NCI-H1092 (cell line): ENCODE measurements at places on chromosomes 5 and 9.

- DNase-seq = peak; percentile 35
Measured at GRCh38 chr5:177447611-177448243, 1.1 kb downstream of the PRR7 start.

DNA sequence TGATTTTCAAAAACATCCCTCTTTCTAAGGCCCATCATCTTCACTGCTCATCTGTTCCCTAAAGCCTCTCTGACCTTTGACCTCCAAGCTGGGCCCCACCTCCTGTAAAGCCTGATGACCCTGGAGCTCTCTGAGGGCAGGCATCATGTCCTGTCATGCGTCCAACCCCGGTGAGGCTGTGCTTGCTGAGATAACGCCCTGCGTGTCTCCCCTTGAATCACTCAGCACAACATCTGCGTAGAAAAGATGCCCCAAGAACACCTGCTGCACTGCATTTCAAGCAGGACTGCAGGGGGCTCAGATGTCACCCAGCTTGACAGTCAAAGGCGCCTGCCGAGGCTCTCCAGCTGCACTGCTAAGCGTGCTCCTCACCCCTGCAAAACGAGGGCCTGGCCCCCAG, 78.0 kb downstream of the OTULIN start:
- no peak for DNase-seq

DNA sequence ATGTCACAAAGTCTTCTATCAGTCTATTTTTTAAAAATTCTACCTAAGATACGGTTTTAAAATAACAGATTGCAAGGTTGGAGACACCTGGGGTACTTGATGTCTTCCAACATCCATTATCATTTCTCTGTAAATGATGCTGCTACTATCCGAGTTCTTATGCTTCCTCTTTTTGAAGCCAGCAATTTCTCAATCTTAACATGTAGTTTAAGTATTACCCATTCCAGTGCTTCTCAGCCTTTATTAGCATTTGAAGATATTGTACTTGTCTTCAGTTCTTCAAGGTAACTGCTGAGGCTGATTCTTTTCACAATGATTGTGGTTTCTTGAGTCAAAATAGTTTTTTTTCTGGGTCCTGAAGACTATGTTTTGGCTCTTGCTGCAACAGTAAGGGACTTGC, 96.4 kb upstream of the SELENOP start:
- DNase-seq = no peak

DNA sequence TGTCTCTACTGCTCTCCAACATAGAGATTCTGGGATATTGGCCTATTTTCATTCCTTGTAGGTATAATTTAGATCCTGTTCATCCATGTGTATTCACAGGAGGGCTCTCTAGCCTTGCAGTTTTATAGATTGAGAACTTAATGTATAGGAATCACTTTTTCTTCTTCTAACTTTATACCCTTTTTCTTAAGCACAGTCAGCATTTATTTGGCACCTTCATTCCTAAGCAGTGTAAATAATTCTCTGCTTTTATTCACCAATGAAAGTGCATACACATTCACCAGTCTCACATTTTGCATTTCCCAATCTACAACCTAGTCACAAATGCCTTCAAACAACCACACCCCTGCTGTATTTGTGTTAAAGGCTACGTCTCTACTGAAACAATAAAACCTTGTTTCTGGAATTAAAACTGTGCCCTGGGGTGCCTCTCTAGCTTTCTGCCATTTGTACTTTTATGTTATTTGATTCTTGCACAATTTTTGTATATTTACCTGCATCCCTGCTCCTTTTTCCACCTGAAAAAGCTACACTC, 49.3 kb downstream of the NREP start:
- DNase-seq = no peak

DNA sequence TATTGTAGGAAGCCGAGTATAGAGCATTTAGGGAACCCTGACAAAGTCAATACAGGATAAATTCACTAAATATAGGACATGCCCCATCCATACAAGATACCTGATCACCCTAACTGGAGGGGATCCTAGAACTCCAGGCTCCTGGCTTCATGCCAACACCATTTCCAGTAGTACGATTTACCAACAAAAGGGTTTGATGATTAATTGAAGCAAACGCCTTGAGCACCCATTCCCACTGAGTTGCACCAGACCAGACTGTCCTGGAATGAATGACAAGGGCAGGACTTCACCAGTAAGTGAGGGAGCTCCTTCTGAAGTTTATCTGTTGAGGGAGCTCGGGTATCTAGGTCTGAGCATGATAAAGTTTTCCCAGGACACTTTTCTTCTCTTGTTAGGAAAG, 327.2 kb upstream of the MSX2 start:
- no peak for DNase-seq

DNA sequence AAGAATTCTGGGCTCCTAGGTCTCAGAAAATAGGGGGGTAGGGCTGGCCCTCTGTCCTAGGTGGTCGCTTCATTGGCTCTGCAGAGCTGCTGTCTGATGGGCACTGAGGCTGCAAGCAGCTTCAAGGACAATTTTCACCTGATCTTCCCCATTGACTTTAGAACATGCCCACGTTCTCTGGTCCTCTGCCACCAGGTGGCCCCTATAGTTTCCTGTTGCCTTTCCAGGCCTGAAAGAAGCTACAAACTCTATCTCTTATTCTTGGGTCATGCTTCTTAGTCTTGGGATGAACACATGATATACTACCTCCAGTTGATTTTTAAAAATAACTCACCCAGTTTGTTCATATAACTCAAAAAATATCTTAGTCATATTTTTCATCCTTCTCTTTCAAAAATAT, 26.3 kb downstream of the SPZ1 start:
- DNase-seq = no peak

- DNase-seq = no peak
Measured at GRCh38 chr5:115941051-115941675, 21.1 kb upstream of the LVRN start.

DNA sequence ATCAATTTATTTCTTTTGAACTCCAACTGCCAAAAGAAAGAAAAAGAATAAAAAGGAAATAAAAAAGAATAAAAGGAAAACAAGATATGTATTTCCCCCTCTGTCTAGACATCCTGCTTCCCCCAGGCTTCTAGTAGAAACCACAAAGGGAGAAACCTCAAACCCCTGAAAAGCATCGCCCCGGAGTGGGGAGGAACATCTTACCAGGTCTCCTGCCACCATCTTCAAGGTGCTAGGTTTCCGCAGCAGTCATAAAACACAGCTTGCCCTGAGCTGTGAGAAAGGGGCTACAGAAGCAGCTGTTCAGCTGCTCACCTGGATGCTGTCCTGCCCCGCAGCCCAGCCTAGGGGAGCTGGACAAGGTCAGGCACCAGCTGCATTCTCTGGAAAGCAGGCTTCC, 487.7 kb downstream of the GADD45G start:
- no peak for DNase-seq

DNA sequence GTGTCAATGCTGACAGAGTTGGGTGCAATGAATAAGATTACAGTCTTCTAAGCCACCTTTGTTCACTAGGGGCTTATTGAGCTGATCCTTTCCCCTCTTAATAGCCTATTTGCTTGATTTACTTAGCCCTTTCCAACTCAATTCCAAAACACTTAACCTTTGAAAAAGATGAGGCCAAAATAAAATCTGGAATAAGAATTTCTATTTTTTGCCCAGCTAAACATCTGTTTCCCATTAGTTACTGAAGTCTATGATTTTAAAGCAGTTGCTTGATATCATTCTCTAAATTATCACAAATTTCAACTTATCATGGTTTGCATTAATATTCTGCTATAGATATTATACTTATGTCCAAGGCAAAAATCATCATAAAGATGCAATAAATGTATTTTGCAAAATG, 1272.0 kb upstream of the ACO1 start:
- no peak for DNase-seq

DNA sequence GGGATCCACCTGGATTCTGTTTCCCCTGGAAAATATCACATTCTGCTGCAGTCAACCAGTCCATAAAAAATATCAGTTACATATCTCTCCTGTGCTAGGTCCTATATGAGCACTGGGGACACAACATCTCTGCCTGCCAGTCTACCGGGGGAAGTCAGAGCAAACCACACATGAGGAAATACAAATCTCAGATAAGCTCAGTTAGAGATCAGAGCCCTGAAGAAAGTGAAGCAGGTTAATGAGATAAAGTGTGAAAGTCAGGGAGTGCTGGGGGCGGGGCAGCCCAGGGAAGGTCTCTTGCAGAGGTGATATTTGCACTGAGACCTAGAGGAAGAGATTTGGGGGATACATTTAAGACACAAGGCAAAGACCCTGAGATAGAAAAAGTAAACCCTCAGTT, 67.8 kb upstream of the SLC1A1 start:
- DNase-seq = no peak

DNA sequence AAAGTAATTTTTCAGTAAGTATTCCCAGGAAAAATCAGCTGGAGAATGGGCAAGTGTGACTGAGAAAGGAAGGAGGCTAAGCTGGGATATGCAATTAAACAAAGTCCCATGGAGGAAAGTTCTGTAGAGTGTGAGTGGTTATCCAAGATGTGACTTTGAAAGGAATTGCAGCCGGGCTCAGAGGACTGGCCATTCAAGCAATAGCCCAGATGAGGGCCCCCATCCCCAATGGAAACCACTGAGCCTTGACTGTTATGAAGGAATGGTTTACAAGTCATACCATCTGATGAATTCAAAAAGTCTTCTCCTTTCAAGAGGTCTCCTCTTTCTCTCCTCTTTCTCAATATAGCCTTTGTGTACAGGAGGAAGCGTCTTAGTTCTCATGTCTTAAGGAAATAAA, 6.5 kb downstream of the LVRN start:
- DNase-seq = no peak

- no peak for DNase-seq
Measured at GRCh38 chr5:144414202-144415029, 243.7 kb downstream of the KCTD16 start.

GRCh38 chr5:107389775-107390148, 281.0 kb downstream of the EFNA5 start:
- DNase-seq = no peak

DNA sequence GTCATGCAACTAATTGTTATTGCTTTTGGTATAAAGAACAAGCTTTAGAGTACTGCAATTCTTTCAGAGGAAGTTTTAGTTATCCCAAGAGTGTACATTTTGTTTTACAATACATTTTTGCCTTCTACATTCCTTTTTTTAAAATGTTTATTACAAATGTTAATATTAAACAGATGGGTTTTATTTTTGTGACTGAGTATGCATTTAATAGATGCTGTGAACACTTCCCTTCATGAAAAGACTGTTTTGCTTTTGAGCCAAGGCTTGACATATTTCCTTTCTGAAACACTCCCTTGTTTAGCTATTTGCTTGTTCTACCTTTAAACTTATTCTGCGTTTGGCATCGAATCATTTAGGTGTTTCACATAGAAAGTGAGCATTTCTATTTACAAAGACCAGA, 14.8 kb upstream of the ZNF474 start:
- no peak for DNase-seq

GRCh38 chr9:80699511-80699998, 989.8 kb downstream of the TLE1 start:
- no peak for DNase-seq

- DNase-seq = peak; percentile 61
Measured at GRCh38 chr5:19987612-19988361, at the start of gene CDH18. Gene CDH18 (minus strand): TSS chr5:19988200. CDS start chr5:19838986, 149,214 bp downstream.

- peak; percentile 56 for DNase-seq
Measured at GRCh38 chr5:43232943-43233833, 41.2 kb downstream of the NIM1K start.

- DNase-seq = no peak
Measured at GRCh38 chr9:125613141-125613540, 93.9 kb downstream of the MAPKAP1 start.

- DNase-seq = no peak
Measured at GRCh38 chr5:514673-515072, 9.6 kb downstream of the SLC9A3 start.

GRCh38 chr5:10262121-10262774, 12.2 kb downstream of the CCT5 start:
- no peak for DNase-seq

GRCh38 chr9:113222482-113222841, 1.1 kb downstream of the SLC31A1 start:
- no peak for DNase-seq

DNA sequence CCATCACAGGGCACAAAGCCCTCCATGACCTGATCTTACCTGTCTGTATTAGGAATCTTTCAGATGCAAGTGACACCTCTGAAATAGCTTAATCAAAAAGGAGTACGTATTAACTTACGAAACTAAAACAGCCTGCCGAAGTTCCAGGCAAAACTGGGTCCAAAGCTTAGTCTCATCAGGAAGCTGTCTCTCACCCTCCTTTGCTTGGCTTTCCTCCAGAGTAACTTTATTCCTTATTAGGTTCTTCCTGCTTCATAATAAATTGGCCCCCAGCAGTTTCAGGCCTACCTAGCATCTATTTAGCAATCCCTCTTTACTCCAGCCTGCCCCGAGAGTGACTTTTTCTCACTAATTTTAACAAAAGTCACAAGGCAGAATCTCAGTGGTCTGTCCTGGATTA, 58.4 kb upstream of the STK32A start:
- DNase-seq = no peak

GRCh38 chr9:131304676-131305355, 15.3 kb downstream of the PLPP7 start:
- no peak for DNase-seq
